Stimulated activated CD4-positive, alpha-beta T cell treated with anti-CD3 and anti-CD28 coated beads, Interleukin-4, amount 100 ng/mL, for 1 hour (primary cell): ENCODE measurements at places on chromosomes 5 and 9.

DNA sequence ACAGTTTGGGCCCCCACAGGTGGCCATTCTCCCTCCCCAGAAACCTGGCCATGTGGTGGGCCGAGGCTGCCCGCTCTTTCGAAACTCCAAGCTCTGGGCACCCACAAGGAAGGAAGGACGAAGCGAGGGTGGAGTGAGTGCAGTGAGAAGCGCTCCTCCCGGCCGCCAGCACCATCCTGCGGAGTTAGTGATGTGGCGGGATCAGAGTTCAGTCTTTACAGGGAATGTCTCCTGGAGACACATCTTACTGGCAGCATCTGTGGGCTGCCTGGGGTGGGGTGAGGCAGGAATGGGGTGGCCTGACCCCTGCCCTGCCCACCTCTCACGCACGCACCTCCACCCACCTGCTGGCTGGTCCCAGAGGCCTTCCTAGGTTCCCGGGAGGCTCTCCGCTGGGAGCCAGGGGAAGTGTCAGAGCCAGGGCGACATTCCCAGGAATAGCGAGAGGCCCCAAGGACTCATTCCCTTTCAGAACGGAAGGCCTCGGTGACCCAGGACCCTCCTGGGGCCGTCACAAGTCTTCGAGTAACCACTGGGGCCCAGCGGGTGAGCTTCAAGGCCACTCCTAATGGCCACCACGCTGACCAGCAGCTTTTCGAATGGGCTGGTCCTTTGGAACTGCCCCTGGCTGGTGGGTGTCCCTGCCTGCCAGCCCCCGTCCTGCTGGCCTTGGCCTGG is 5.5 kb upstream of the RNU6ATAC start:
- no peak for DNase-seq

DNA sequence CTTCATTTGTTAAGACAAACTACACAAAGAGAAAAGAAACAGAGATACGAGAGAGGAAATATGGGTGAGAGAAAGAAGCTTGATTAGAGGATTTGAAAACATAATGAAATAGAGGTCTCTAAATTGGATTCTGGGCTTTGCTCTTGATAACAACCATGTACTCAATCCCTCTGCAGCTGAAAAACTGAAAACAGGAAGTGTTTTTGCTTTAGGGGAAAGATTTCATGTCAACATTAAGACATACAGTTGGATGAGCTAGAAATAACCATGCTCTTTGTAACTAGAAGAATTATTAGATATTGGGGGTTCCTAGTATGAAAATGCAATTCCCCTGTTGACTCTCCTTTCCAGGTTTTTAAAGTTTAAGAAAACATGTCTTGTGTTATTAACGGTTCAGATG is 21.9 kb downstream of the CRHBP start:
- DNase-seq = no peak

DNA sequence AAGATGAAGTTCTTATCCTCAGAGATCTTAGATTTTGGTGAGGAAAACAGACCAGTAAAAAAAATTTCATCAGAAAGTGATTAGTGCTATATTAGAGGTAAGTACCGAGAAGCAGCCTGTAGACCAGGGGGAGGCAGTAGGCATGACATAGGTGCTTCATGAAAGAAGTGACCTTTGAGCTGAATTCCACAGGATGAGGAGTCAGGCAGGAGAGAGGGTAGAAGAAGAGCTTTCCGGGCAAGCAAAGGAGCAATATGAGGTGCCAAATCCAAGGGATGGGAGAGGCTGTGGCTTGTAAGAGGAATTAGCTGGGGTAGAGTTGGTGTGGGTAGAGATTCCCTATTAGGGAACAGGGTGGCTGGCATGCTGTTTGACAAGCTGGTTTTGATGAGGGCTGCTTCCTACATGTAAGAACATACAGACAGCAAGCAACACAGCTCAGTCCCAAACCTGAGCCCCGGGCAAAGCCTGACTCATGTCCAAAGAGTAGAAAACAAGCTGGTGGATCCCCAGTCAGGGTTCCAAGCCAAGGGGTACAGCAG is 48.4 kb upstream of the PWWP2A start:
- DNase-seq = no peak

DNA sequence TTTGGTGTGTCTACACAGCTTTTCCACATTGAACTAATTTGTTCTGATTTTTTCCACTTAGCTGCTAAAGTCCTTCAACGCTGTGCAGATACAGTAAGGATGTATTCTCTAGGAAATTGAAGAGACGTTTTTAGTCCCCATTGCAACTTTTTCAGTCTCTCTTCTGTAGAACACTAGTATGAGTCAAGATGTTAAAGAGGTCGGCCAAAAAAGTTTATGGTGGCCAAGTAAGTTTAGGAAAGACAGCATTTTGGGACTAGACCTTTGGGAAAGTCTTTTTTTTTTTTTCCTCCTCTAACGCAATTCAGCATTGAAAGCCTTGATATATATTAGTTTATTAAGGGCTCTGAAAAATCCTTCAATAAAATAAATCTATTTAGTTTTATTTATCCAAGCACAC is 243.5 kb upstream of the FBXL7 start:
- DNase-seq = no peak

- no peak for DNase-seq
These were observed 371.4 kb upstream of the TLE4 start for GRCh38 chr9:79200336-79200735.

DNA sequence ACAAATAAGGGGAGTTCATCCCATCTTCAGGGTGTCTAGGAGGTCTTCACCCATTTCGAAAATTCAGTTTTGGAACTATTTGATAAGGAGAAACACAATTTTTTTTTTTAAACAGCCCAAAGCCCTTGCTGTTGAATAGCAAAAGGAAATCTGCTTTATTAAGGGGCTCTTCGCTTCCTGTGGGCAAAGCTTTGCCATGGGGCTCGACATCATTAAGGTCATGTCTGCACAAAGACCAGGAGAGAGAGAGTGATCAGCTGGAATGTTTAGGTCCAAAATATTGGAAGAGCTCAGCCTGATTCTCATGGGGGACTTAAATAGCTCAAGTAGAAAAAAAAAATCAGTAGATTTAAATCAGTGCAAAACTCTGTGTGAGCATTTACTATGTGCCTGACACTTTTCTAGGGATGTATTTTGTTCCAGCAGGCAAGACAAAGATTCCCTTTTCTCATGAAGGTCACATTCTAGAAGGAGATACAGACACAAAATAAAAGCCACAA is 564.6 kb upstream of the KLF4 start:
- DNase-seq = no peak

- no peak for DNase-seq
These were observed 269.9 kb downstream of the CDK5RAP2 start for GRCh38 chr9:120310035-120310434.

- peak; percentile 91 for DNase-seq
These were observed 8.1 kb downstream of the ARPC5L start for GRCh38 chr9:124869986-124870560.

DNA sequence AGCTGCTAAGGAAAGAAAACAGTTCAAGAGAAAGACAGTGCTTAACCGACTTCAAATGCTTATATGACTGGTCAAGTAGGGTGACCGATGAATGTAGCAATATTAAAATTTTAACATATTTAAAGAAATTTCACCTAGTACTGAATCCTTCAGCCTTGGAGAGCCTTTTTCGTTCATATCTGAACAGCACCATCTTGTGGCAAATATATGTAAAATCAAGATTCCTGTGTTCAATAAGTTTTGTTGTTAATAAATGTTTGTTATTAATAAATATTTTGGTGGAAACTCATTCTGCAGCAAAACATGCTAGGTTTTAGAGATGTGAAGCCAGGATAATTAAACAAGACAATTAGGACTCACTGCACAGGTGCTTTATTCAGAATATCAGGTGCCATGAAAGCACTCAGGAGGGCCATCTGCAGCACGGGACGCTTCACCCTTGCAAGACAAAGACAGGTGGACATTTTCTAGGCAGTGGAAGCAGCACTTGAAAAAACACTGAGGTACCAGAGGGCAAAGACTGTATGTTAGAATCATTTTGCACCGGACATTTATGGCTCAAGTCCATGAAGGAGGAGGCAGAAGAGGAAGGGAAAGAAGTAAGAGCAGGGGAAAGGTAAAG is 15.6 kb downstream of the TICAM2 start:
- no peak for DNase-seq

GRCh38 chr5:173771121-173771724 is 116.9 kb upstream of the CPEB4 start:
- DNase-seq = no peak

GRCh38 chr9:25724424-25724823 is 46.2 kb upstream of the TUSC1 start:
- DNase-seq = no peak

DNA sequence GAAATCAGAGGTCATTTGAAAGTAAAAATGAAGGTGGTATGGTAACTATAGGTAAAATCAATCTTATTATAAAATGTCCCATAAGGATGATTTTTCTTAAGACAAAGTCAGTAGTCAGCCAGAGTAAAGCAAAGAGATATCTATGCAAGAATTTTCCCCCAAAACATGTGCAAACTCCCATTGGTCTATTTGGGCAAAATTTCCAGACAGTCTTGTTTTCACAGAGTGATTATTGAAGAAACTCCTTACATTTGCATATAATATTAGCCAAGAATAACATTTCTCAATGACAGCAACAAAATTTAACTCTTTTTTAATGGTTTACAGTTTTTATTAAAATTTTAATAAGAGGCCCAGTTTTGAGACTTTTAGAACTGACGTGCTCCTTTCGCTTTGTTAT is 406.1 kb upstream of the GRAMD2B start:
- DNase-seq = no peak

DNA sequence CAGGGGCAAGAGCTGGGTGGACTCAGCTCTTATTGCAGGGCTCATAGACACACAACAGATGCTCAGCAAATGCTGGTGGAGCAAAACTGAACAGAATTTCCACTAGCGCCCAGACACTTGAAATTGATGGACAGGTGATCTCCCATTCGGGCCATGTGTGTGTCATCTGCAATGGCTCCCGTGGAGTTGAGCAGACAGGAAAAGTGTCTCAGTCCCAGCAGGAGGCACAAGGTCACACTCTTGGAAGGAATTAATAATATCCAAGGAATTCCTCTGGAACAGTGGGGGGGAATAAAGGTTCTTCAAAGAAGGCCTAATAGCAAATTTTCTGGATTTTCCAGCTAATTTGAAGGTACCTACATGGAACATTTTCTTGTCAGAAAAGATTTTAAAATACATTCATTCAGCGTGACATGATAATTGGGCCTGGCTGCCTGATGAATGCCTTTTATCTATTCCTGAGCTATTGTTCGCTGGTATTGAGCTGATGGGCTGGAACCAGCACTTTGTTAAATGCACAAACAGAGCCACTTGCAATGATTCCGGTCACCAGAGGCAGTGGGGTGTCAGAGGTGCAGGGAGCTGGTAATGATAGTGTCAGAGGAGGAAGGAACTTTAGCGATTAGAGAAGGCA is 31.5 kb upstream of the ALDH1B1 start:
- DNase-seq = no peak

GRCh38 chr9:113712053-113712452 is 164.1 kb upstream of the ZNF618 start:
- DNase-seq = no peak

DNA sequence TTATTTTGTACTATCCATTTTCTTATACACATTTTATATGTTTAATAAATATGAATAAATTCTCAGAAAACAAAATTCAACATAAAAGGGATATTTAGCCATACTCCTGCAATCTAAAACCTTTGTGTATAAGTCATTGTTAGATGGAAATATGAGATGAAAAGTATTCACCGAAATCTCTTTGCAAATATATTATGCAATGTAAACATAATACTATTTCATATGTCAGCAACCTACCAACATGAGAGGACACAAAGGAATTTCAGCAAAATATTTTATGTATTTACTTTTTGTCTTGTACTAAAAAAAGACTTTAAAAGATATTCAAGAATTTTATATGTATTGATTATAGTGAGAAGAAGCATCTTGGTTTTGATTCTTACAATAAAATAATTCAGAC is 1623.4 kb downstream of the EFNA5 start:
- no peak for DNase-seq

DNA sequence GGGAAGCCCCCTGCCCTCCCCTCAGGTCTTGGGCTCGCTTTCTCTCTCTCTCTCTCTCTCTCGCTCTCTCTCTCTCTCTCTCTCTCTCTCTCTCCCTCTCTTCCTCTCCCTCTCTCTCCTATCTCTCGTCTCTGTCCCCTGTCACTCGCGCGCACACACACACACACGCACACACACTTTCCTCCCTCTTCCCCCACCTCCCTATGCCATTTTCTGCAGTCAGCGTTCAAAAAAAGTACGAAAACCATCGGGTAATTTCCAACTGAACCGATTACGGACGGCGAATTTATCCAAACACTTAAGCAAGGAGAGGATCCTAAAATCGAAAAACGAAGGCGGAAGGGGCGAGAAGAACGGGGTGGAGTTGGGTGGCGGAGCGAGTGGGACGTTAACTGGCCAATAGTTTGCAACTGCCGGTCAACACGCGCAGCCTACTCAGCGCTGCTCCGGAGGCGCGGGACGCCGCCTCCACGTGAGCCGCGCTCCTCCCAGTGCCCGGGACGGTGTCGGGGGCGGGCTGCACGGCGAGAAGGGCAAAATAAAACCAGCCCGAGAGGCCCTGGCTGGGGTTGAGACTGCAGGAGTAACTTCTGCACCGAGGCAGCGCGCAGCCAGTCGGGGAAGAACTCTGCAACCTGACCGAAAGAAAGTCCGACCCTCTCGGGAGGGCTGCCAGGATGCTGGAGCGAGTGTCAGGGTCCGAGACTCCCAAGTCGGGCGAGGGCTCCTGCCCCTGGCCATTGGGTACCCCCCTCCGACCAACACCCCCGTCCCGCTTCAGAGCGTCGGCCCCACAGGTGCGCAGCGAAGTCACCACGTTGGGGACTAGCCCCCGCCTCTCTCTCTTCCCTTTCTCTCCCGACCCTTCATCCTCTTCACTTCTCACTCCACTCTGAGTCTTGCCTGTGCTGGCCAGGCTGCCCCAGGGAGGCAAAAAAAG is 24.9 kb upstream of the ELAVL2 start:
- DNase-seq = no peak

DNA sequence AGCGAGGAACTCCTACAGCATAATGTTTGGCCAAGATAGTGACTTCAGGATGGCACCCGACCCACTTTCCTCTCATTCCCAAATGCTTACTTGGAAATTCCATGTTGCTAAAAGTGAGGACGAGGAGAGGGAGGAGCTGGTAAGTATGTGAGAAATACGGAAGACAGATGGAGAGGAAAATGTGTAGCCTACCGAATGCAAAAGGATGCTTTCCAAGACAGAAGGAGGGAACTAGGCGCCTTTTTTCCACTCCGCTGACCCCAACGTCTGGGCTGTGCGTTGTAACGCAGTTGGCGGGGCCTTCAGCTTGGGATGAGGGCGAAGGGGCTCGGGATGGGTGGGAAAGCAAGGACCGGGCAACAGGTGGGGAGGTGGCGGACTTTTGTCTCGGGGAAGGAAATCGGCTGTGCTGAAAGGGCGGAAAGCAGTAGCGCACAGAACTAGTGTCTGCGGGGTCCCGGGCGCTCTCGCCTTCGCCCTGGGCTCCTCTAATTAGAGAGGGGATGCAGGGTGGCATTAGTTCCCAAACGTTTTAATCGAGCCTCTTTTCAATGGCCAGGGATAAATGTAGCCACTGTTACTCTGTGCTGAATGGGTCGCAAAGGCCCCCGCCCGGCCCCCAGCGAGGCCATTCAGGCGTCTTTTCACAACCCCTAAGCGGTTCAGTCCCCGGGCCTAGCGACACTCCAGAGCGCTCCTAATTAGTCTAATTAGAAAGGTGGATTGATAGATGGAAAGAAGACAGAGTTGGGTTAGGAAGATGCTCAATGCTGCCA is 12.6 kb downstream of the FOXD1 start:
- no peak for DNase-seq

- no peak for DNase-seq
These were observed 56.9 kb downstream of the MACIR start for GRCh38 chr5:103315455-103315854.
